ENCODE measurements at places on chromosomes 3 and 15. TPM values are rescaled to one million over a fixed set of nuclear protein-coding genes. Genes with fewer than 3 reads are reported as not detected.

The APBA2 gene
- polyA plus RNA-seq, result 12.6 TPM

The GPR160 gene
- 26.2 TPM for polyA plus RNA-seq

The HRG gene
- 2.0 TPM for polyA plus RNA-seq

The CX3CR1 gene
- polyA plus RNA-seq, result 4.7 TPM

The ERICH6 gene
- 1.0 TPM for polyA plus RNA-seq

The CYP1A1 gene
- not detected for polyA plus RNA-seq

The GRAMD2A gene
- polyA plus RNA-seq, result 10.6 TPM

The P2RY13 gene
- polyA plus RNA-seq, result 0.81 TPM

The PLXND1 gene
- polyA plus RNA-seq, result 147 TPM

The CKMT1B gene
- polyA plus RNA-seq, result 3.4 TPM

The LSAMP gene
- 14.2 TPM for polyA plus RNA-seq

The SPINK8 gene
- polyA plus RNA-seq, result 0.43 TPM

The CLDN18 gene
- 2.7 TPM for polyA plus RNA-seq

The SLC24A5 gene
- polyA plus RNA-seq, result 2.0 TPM

The SLCO2A1 gene
- 19.5 TPM for polyA plus RNA-seq

The PLCB2 gene
- polyA plus RNA-seq, result 10.8 TPM

The BLM gene
- 17.7 TPM for polyA plus RNA-seq

The FYTTD1 gene
- polyA plus RNA-seq, result 117 TPM

The ANKUB1 gene
- polyA plus RNA-seq, result 0.52 TPM

The ZBTB38 gene
- polyA plus RNA-seq, result 60.5 TPM

The SORD gene
- 41.2 TPM for polyA plus RNA-seq

The DNAH12 gene
- 3.0 TPM for polyA plus RNA-seq

The SLC15A2 gene
- 16.0 TPM for polyA plus RNA-seq

The WWTR1 gene
- 102 TPM for polyA plus RNA-seq

The ROPN1 gene
- polyA plus RNA-seq, result 0.25 TPM

The GOLGA6L10 gene
- 7.8 TPM for polyA plus RNA-seq

The IQCH gene
- polyA plus RNA-seq, result 10.0 TPM

The SCN5A gene
- 1.4 TPM for polyA plus RNA-seq

The TNFAIP8L3 gene
- polyA plus RNA-seq, result 2.2 TPM

The POTEB3 gene
- not detected for polyA plus RNA-seq

The LMAN1L gene
- polyA plus RNA-seq, result not detected

The SAMMSON gene
- not detected for polyA plus RNA-seq

The MESP2 gene
- polyA plus RNA-seq, result 0.45 TPM

The PLA2G4D gene
- 0.07 TPM for polyA plus RNA-seq

The MNS1 gene
- polyA plus RNA-seq, result 35.2 TPM

The MON1A gene
- 6.6 TPM for polyA plus RNA-seq

The UQCRC1 gene
- 269 TPM for polyA plus RNA-seq

The KLF15 gene
- 11.3 TPM for polyA plus RNA-seq

The THAP10 gene
- 8.1 TPM for polyA plus RNA-seq

The ADAMTS17 gene
- 2.3 TPM for polyA plus RNA-seq

The PAQR9 gene
- 0.68 TPM for polyA plus RNA-seq

The XCR1 gene
- polyA plus RNA-seq, result 0.15 TPM

The FBLN2 gene
- 17.9 TPM for polyA plus RNA-seq

The SLC22A13 gene
- 4.4 TPM for polyA plus RNA-seq

The CLEC3B gene
- 11.9 TPM for polyA plus RNA-seq

The TMOD2 gene
- polyA plus RNA-seq, result 5.7 TPM
